ENCODE measurements at places on chromosomes 6 and 20. TPM values are rescaled to one million over a fixed set of nuclear protein-coding genes. Genes with fewer than 3 reads are reported as not detected.

Gene HUS1B
- 0.18 TPM for total RNA-seq

Gene KIF3B
- total RNA-seq: 23.0 TPM

Gene RBPJL
- not detected for total RNA-seq

Gene HSPA1L
- 2.1 TPM for total RNA-seq

Gene CFB
- 2.1 TPM for total RNA-seq

Gene C6orf58
- total RNA-seq: 0.14 TPM

Gene HEY2
- total RNA-seq: not detected

Gene MAS1
- not detected for total RNA-seq

Gene FOXC1
- total RNA-seq: 8.7 TPM

Gene SCRT2
- total RNA-seq: not detected

Gene GNAS-AS1
- total RNA-seq: not detected

Gene DPPA5
- total RNA-seq: not detected

Gene CD93
- not detected for total RNA-seq

Gene HLA-DMB
- 1.5 TPM for total RNA-seq

Gene NKX2-2
- not detected for total RNA-seq

Gene PTPRK
- total RNA-seq: 18.5 TPM

Gene MUC22
- 0.05 TPM for total RNA-seq

Gene GSTA4
- total RNA-seq: 7.3 TPM

Gene NFYA
- 14.9 TPM for total RNA-seq

Gene PDYN
- not detected for total RNA-seq

Gene LTA
- not detected for total RNA-seq

Gene MCUR1
- total RNA-seq: 12.0 TPM

Gene HS3ST5
- total RNA-seq: not detected

Gene CAPN11
- total RNA-seq: not detected

Gene SLC22A2
- not detected for total RNA-seq

Gene SLC17A2
- not detected for total RNA-seq
